ENCODE measurements at places on chromosomes 1 and 21.

DNA sequence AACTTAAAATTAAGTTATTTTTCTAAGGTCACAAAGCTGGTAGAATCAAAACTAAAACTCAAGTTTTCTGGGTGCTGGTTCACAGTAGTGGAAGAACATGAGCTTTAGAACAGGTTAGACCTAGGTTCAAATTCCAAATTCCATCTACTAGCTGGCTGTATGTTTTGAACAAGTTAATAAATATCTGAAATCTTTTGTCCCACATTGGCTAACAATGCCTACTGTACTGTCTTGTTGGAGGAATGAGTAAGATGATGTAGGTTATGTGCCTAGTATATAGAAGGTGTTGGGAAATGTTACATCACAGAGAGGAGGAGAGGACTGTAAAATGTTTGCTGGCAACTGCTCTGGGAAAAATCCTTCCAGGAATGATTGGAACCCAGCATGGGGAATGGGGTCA lies 14.0 kb upstream of the CD247 start:
- no peak for ATAC-seq

GRCh38 chr21:40471103-40471502 lies 375.9 kb downstream of the DSCAM start:
- no peak for ATAC-seq

GRCh38 chr1:39488012-39488545 lies 3.4 kb upstream of the BMP8A start:
- no peak for ATAC-seq

GRCh38 chr1:210684466-210685294 lies 356.0 kb downstream of the HHAT start:
- ATAC-seq, result no peak

GRCh38 chr1:1111516-1112236 lies 4.2 kb downstream of the C1orf159 start:
- no peak for ATAC-seq

GRCh38 chr1:111281411-111281810 lies 9.2 kb upstream of the CHIA start:
- no peak for ATAC-seq

- no peak for ATAC-seq
Measured at GRCh38 chr1:29454616-29455380, 218.5 kb downstream of the PTPRU start.

GRCh38 chr1:150534002-150534401 lies 15.2 kb upstream of the ADAMTSL4 start:
- ATAC-seq, result peak; percentile 86

DNA sequence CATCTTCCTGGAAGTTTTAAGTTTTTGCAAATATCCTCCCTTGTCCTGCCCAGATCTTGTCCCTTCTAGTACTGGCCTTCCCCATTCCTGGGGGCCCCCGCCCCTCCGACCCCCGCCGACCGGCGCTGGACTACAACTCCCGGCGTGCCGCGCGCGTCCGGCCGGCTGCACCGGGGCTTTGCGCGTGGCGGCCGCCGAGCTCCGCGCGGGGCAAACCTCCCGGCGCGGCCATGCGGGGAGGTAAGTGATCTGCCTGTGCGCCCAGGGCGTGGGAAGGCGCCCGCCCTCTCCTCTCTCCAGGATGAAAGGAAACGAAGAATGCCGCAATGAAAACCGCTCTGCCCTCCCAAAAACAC lies 3.2 kb upstream of the SAMD13 start:
- ATAC-seq, result peak; percentile 70

- ATAC-seq, result no peak
Measured at GRCh38 chr1:110185181-110185580, 24.9 kb upstream of the KCNC4 start.

DNA sequence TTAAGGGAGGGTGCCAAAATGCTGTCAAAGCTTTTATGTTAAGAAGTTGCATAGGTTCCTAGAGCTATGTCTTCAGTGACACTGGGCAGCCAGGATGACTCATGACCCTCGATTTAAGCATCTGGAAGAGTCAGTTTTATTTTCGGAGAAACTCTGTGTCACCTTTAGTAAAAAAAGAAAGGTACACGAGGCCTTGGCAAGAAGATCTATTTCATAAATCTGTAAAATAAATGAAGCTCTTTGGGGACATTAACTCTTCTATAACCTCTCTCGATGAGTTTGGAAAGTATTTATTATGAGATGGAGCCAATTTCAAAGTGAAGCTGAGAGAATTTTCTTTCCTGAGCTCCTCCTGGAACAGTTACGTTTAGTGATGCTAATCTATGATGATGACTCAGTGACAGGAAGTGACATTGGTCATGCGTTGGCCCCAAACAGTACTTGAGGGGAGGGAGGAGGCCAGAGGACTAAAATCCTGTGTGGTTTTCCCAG lies 156.5 kb downstream of the HLX start:
- ATAC-seq, result no peak

DNA sequence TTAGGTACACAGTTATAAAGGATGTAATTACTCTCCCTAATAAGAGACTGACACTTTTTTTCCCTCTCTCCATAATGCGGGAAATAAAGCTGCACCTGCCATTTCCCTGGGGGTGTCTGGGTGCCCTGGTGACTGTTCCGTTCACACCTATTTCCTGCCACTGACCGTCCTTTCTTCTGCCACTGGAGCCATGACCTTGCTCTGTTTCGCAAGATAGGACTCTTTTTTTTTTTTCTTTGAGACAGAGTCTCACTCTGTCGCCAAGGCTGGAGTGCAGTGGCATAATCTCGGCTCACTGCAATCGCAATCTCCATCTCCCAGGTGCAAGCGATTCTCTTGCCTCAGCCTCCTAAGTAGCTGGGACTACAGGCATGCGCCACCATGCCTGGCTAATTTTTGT lies 66.1 kb upstream of the SERBP1 start:
- no peak for ATAC-seq

DNA sequence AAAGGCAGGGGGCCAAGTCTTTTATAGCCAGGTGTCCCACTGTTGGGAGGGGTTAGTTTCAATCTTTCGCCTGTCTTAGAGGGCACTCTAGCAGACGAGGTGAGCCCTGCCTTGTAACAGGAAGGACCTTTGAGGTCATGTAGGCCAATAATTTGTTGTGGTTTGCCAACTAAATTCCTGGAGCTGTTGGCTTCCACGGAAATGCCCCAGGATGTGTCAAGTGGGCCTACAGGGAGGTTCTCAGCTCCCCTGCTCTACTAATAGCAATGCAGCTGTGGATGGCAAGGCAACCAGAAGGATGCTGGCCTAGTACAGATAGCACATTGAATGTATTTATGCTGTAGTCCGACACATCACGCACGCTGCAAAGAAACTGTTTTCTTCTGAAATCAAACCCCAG lies 22.3 kb upstream of the CASQ2 start:
- no peak for ATAC-seq

DNA sequence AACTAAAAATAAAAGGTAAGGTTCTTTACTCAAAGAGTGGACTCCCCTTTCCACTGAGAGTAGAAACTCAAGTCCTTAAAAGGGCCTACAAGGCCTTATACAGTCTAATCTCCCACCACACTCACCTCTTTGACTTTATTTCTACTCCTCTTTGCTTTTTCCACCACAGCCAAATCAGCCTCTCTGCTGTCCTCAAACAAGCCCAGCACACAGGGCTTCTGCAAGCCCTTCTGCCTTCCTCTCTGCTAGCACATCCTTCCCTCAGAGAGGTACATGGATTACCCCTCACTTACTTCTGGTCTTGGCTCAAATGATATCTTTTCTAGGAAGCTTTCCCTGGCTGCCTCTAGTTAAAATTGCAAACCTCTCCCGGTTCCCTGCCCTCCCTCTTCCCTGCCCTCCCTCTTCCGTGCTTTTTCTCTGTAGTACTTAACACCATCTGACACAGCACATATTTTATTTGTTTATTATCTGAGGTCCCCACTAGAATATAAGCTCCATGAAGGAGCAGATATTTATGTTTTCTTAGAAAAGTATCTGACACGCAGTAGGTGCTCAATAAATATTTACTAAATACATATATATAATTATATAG lies 1.7 kb downstream of the LYST start:
- no peak for ATAC-seq

GRCh38 chr1:208238710-208239472 lies 5.3 kb downstream of the PLXNA2 start:
- ATAC-seq, result peak; percentile 75

DNA sequence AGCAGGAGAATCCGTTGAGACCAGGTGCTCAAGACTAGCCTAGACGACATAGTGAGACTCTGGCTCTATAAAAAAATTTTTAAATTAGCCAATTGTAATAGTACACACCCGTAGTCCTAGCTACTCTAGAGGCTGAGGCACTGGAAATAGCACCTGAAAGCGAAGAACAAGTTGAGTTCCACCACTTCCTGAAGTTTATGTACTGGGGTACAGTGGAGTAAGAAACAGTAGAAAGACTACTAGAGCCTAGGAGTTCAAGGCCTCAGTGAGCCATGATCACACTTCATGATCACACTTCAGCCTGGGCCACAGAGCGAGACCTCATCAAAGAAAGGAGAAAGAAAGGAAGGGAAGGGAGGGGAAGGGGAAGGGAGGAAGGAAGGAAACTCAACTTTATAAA lies 19.8 kb downstream of the RSBN1 start:
- no peak for ATAC-seq

- no peak for ATAC-seq
Measured at GRCh38 chr1:38477811-38478210, 381.8 kb downstream of the RRAGC start.

DNA sequence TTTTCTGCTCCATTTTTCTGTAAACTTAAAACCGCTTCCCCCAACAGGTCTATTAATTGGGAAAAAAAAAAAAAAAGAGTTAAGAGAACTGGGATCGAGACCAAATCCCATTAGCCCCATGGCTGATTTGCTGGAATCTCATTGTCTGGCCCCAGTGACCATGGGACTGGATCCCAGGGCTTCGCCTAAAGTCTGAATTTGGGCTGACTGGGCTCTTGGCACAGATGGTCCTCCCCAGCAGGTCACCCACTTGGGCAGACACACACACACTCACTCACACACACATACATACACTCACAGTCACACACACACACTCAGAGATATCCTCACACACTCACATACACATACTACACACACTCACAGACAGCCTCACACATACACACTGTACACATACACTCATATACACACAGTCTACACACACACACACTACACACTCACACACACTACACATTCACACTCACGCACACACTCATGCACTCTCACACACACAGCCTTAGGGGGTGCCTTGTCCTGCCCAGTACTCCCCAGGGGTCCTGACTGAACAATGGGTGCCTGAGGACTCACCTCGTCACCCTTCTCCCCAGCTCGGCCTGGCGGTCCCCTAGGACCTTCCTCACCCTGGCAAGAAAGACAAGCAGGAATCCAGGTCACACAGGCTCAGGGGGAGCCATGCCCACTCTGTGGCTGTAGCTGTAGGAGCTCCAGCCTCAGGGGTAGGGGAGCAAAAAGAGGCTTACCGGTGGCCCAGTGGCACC lies 7.5 kb downstream of the COL9A2 start:
- ATAC-seq, result no peak

DNA sequence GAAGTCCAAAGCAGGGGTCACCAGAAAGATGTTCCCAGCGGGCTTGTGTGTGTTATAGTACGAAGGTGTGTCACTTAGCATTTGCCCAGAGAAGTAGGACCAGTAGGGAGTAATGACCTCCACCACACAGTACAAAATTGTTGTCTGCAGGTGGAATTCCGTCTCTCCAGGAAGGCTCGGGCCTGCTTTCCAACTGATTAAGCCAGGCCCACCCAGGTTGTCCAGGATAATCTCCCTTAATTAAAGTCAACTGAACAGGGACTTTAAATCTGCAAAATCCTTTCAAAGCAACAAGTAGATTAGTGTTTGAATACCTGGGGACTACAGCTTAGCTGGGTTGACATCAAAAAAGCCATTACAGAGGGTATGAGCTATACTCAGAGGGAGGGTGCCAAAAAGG lies 131.3 kb downstream of the BACH1 start:
- ATAC-seq, result no peak

GRCh38 chr1:11456965-11457364 lies 22.0 kb upstream of the DISP3 start:
- no peak for ATAC-seq

- peak; percentile 43 for ATAC-seq
Measured at GRCh38 chr1:225881081-225881958, 860 bp downstream of the TMEM63A start.

DNA sequence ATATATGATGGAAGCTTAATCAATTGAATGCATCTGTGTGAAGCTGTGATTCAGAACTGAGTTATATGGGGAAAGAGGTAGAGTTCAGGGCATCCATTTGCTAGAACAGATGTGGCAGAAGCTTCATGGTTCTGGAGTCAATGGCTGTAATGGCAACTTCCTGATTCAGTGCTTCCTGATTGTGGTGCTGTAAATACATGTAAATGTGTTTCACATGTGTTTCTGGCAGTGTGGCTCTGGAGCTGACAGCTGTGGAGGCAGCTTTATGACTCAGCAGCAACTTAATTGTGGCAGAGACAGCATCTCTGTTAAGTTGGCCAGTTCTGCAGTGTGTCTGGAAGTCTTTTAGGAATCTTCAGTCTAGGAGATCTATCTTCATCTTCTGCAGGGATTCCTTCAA lies 226.6 kb upstream of the ZRANB2 start:
- no peak for ATAC-seq

DNA sequence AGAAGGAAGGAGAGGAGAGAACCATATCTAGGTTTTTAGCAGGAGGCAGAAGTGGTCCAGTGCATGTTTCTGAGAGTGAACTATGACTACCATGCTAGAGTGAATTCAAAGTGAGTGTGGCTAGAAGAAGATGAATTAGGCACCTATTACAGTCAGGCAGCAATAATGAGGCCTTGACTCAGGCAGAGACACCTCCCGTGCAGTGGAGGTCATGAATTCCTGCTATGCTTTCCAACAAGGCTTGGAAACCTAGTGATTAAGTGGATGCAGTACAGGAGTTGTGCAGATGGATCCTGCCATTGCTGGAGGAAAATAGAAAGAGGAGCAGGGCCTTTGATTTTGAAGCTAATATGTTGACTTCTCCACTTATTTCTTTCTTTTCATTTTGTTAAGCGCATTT lies 581.5 kb downstream of the RWDD3 start:
- ATAC-seq, result no peak

DNA sequence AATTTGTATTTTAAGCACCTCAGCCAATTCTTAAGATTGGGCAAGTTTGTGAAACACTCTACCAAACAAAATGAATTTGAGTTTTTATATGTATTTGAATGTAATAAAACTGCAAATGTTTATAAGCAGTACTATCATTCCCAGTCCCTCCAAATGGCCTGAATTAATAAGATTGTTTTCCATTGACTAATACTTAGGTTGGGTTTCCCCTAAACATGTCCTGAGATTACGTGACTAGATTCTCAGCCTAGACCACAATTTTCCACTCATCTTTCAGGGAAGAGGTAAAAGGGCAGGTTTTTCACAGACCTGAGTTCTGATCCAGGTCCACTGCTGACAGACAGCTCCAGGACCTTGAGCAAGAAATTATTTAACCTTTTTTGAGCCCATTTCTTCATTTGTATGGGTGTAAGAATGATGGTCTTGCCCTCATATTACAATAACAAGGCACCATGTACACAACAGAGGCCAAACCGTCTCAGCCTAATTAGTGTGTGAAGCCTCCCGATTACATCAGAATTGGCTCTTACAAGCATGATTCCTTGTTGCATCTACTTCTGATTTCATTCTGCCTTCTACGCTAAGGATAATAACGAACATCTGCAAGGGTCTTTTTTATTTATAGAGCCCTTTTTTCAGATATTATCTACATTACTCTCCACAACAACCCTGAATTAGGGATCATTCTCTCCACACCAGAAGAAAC lies 51.2 kb downstream of the BEND5 start:
- ATAC-seq, result no peak

- ATAC-seq, result no peak
Measured at GRCh38 chr1:6010554-6010953, 18.3 kb upstream of the NPHP4 start.

GRCh38 chr1:61424382-61424781 lies 300.6 kb downstream of the TM2D1 start:
- peak; percentile 96 for ATAC-seq

GRCh38 chr21:26709090-26709489 lies 136.0 kb upstream of the CYYR1 start:
- ATAC-seq, result no peak

All from esophagus mucosa (tissue), 1 donor.